ENCODE measurements at places on chromosomes 4 and X.

GRCh38 chr4:118842055-118842454 lies 6.1 kb upstream of the SEC24D start:
- no peak for DNase-seq

DNA sequence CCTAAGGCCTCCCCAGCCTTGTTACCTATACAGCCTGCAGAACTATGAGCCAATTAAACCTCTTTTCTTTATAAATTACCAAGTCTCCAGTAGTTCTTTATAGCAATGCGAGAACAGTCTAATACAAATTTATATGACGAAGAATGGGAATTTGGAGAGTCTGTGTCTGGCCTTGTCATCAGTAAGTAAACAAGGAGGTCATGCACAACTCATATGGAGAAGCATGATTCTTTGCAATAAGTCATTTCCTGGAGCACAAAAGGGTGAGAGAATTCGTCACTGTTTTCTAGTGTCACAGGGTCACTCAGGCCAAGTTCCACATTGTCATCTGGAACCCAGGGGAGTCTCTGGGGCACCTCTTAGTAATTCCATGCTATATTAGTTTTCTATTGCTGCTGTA lies 49.0 kb upstream of the HS6ST2 start:
- no peak for DNase-seq

DNA sequence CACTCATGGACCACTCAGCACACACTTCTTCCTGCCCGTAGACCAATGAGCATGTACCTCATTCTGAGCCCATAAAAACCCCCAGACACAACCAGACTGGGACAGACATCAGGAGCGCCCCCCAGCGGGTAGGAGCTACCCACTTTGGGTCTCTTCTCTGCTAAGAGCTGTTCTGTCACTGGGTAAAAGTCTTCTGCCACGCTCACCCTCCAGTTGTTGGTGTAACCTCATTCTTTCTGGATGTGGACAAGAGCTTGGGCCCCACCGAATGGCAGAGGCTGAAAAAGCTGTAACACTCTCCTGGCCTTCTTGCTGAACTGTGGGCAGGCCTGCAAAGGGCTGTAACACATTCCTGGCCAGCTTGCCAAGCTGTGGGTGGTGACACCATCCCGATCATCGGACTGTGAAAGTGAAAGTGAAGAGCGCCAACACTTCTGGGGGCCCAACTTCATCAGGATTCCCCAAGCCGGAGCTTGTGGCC lies 137.6 kb downstream of the TECRL start:
- no peak for DNase-seq

- no peak for DNase-seq
Measured at GRCh38 chr4:43146198-43146597, 253.7 kb downstream of the GRXCR1 start.

GRCh38 chr4:2647403-2648158 lies 108.6 kb downstream of the TNIP2 start:
- DNase-seq: no peak

- peak; percentile 41 for DNase-seq
Measured at GRCh38 chrX:56733459-56734046, 4.5 kb downstream of the NBDY start.

DNA sequence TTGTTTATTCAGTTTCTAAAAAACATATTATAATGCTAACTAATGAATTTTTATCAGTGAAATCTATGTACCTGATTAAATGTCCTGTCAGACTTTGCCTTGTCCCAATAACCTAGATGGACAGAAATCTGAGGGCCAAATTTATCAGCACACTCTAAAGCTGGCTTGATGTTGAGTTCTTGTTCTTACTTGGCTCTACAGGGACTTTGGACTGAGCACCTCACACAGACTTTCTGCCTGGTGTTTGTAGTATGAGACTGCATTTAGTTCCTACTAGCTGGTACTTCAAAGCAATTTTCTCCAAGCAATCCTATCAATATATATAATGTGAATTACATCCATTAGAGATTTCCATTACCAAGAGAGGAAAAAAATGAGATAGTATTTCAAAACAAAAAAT lies 37.8 kb downstream of the INTS12 start:
- no peak for DNase-seq

GRCh38 chr4:730511-730910 lies 24.9 kb downstream of the PCGF3 start:
- DNase-seq: no peak

DNA sequence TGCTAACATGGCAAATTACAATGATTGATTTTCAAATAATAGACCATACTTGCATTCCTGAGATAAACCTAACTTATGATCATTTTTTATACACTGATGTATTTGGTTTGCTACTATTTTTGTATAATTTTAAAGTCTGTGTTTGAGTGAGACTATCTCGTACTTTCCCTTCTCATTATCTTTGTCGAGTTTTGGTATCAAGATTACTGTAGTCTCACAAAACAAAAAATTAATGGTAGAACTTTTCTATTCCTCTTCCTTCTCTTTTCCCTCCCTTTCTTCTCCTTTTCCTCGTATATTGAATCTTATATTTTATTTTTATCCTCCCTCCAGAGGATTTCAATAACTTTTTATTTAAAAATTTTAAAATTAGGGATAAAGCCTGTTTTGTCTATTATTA lies 41.5 kb downstream of the RGS12 start:
- DNase-seq: no peak

DNA sequence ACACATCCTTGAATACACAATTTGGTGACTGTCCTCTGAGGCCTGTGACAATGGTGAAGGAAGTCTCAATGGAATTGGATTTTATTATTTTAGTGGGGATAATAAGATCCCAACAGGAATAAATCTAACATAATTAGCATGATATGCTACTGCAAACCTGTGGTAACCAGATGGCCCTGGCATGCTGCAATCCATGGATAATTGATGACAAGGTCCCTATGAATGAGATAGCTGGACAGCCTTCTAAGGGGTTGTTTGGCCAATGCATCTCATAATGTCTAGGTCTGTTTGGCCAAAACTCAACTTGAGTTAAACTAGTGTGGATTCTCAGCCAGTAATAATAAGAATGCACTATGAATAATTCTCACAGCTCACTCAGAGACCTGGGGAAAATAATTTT lies 145.3 kb upstream of the GALNTL6 start:
- DNase-seq: no peak

DNA sequence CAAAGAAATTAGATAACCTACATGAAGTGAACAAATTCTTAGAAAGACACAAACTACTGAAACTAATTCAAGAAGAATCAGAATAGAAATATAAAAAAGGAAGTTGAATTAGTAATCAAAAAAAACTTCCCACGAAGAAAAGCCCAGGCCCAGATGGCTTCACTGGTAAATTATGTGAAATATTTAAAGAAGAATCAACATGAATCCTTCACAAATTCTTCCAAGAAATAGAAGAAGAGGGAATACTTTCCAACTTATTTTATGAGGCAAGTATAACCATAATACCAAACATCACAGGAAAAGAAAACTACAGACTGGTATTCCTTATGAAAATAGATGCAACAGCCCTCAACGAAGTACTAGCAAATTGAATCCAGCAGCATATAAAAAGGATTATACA lies 30.7 kb downstream of the MOSPD2 start:
- DNase-seq: no peak

- DNase-seq: no peak
Measured at GRCh38 chr4:40592034-40592433, 37.6 kb downstream of the RBM47 start.

GRCh38 chr4:86050496-86050895 lies 309.4 kb downstream of the MAPK10 start:
- DNase-seq: no peak

- DNase-seq: no peak
Measured at GRCh38 chr4:23001478-23001877, 308.7 kb downstream of the GBA3 start.

- DNase-seq: no peak
Measured at GRCh38 chr4:155617296-155617695, 49.4 kb upstream of the GUCY1A1 start.

DNA sequence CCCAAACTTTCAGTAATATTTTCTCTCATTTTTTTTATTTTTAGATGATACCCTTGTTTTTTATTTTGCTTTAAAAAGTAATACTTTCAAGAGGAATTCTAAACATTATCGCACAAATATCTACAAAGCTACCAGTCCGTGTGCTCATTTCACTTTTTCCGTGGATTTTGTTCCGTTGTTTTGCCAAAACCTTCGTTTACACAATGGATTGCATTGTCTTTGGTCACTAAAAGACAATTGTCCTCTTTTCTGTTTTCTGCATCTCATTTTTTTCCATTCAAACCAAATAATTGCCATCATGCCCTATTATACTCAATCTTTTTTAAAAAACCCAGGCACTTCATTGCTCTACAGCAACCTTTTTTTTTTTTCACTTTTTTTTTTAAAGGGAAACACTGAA lies 214.9 kb downstream of the CXXC4 start:
- DNase-seq: no peak

GRCh38 chrX:74890676-74891430 lies 34.4 kb downstream of the NEXMIF start:
- no peak for DNase-seq

DNA sequence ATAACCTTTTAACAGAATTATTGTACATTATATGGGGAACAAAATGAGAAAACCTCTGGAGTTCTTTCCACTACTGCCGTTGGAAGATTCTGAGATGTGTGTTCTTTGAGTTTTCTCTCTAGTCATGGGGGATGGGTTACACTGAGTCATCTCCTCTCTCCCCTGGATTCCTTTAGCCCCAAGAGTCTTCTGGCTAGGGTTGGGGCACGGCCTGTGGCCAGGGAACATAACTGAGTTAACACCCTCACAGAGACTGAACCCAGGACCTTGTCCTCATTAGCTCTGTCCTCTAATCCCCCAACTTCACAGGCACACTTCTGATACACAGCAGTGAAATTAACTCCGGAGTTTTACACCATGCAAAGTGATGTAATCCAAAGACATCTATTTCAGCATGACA lies 142.3 kb upstream of the F9 start:
- no peak for DNase-seq

DNA sequence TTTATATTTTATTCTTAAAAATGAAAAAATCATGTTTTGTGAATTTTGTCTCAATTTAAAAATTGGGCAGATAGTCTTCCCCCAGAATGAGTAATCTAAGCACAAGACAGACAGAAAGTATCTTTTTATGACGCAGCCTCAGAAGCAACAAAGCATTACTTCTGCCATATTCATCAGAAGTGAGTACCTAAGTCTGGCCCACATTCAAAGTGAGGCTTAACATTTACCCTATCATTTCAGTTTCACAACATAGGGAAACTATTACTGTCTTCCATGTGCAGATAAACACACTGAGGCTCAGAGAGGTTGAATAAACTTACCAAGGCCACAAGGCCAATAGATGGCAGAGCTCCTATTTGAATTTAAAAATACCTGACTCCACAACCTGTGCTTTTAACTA lies 4.4 kb upstream of the PRDX4 start:
- DNase-seq: no peak

GRCh38 chrX:49249071-49249470 lies 13.8 kb downstream of the CCDC22 start:
- DNase-seq: no peak

DNA sequence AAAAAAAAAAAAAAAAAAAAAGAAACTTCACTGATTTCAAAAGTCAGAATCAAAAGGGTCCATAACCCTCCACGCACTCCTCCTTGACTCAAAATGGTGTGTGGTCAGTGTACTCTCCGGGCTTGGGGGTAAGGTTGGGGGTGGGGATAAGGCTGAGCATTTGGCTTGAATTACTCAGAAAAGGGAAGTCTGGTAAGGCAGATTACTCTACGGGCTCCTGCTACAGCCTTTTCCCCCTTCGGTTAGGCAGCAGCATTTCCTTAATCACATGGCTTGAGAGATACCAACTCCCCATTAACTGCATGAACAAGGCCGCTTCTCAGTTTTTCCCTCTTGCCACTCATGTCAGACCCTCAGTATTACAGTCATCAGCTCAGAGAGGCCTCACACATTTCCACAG lies 135.4 kb upstream of the DUSP21 start:
- DNase-seq: no peak

DNA sequence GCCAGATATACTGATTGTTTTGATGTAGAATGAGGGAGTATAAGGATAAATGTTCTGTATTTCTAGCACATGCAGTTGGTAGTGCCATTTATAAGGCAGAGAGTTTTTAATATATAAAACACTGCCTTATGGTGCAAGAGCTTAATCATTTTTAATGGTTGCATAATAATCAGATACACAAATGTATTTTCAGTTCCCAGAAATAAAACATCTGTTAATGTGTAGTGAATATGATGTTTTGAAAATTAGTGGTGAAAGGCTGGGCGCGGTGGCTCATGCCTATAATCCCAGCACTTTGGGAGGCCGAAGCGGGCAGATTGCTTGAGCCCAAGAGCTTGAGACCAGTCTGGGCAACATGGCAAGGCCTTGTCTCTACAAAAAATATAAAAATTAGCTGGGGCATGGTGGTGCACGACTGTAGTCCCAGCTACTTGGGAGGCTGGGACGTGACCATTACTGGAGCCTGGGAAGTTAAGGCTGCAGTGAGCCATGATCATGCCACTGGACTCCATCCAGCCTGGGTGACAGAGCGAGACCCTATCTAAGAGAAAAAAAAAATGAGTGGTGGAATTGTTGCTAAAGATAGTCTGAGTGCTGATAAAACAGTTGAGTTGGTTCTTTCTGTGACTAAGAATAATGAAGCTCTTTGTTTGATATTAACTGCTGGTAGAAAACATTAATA lies 29.3 kb downstream of the CLCN3 start:
- DNase-seq: no peak

GRCh38 chrX:66654411-66654810 lies 15.5 kb upstream of the EDA2R start:
- DNase-seq: no peak

- no peak for DNase-seq
Measured at GRCh38 chr4:163553146-163553545, 58.7 kb downstream of the TMA16 start.

GRCh38 chr4:185693548-185694215 lies 118.3 kb downstream of the SORBS2 start:
- no peak for DNase-seq

DNA sequence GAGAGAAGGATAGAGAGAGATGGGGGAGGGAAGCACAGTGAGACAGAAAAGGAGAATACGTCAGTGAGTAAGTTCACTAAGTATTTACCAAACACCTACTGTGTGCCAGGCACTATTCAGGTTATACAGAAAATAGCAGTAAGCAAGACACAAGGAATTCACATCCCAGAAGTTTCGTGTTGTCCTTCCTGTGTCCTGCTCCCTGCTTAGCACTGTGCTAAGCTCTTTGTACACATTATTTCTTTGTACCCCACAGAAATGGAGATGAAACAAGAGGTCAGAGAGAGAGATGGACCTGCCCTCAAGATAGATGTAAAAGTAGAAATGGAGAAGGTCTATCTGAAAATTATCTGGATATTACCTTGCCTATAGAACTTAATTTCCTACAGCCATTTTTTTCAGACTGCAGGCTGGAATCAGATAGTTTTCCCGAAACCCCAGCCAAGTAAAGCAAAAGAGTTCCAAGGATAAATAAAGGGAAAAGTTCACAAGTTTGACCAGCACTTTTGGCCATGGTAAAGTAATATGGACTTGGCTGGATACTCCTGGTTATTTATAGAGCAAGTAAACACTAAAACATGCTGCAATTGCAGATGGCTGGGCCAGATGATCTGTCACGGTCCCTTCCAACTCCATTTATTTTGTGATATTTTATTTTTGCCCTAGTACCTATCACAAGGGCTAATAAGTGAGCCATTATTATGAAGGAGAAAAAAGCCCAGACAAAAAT lies 353.7 kb upstream of the SLC7A11 start:
- DNase-seq: no peak

- DNase-seq: no peak
Measured at GRCh38 chrX:2451501-2452316, 49.1 kb downstream of the DHRSX start.

Measured in effector CD8-positive, alpha-beta T cell (primary cell).